ENCODE measurements at places on chromosomes 7 and 10.

DNA sequence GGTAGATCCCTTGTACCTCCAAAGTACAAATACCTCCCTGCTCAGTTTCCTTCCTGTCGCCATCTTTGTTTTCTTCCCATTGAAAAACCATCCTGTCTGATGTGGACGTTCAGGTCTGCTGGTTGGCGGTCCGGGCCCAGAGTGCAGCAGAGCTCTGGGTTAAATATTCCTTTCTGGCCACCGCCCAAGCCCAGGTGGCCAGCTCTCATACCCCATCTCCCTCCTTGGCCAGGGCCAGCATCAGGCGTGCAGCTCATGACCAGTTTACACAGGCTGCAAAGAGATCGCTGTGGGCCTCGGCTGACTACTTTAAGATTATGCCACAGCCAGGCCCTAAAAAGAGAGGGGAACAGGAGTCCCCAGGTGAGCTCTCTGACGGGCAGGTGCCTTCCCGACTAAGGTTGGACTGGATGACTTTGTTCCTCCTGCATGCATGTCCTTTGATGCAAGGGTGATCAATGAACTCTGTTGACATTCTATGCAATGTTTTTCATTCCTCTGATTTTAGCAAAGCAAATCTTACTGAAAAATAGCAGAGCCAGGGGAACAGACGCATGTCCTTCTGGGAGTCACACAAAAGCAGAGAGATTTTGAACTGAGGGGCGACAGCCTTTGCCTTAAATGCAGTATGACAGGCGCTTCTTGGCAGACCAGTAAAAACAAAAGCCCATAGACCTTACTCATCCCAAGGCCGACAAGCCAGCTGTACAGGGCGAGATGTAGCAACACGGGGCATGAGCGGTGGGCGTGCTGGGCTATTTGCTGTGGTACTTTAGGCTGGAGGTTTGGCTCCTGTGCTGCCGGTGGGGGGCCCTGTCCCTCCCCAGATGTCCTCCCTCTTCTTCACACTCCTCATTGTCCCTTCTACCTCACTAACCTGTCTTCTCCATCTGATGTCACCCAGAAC is 33.3 kb upstream of the SH2B2 start:
- no peak for DNase-seq

DNA sequence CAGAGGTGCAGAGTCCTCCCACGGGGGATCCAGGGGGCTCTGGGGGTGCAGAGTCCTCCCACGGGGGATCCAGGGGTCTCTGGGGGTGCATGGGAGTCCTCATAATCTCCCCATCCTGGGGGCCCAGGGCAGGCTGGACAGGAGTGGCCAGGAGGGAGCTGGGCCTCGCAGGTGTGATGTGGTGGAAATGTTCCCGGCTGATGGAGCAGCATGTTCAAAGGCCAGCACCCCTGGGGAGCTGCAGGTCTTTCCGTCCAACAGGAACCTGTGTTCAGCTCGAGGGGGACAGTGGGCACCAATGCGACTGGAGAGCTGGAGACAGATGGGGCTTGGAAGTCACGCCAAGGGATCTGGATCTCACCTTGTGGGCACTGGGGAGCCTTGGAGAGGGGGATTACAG is 38.5 kb upstream of the PSMG3 start:
- no peak for DNase-seq

DNA sequence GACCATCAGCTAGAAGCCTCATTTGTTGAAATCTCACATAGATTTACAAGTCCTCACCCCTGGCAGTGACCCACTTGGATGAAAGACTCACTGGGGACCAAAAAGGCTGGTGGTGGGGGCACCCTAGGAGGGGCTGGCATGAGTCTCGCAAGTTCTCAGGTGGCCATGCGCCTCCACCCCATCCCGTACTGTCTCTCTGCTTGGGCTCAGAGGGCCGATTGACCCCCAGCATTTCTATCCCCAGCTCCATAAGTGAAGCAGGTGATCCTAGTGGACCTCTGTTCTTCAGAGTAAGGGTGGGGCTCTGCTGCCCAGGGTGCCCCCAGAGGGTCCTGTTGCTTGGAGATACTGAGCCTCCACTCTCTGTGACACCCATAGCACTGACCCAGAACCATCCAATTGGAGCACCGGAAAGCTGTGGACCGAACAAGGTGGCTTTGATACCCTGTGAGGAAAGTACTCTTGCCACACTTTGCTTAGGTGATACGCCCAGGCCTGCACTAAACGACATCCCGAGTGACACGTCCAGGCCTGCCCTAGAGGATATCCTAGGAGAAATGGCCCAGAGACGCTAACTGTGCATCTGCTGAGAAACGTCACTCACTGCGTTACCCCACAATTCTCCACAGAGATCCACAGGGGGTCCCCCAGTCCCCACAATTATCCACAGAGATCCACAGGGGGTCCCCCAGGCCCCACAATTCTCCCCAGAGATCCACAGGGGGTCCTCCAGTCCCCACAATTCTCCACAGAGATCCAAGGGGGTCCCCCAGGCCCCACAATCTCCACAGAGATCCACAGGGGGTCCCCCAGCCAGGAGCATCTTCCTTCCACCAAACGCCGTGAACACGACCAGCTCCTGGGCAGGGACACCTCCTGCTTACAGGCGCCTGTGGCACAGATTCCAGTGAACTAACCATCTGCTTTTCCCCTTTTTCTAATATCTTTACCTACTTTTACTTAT is 262.9 kb downstream of the PTPRN2 start:
- no peak for DNase-seq

DNA sequence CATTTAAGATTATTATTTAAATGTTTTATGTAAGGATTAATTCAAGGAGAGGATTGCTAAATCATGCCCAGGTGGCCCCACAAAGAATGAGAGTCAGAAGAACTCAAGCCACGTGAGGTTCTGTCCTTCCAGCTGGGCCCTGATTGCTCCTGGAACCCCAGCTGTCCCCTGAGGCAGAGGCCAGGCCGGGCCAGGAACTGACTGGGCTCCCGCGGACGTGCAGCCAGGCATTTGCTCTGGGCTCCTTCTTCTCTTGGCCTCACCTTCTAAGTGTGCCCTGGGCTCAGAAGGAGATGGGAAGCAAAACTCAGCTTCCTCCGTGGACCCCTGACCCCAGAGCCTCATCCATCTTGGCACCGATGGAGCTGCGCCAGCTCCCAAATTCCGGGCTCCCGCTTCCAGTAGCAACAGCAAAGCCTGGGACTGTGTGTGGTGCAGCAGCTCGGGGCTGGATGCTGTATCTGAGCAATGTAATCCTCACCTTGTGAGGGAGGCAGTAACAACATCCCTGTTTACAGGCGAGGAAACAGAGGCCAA is 250.6 kb upstream of the PPP2R2D start:
- no peak for DNase-seq

GRCh38 chr7:117399820-117400422 is 27.4 kb downstream of the ASZ1 start:
- DNase-seq = no peak

DNA sequence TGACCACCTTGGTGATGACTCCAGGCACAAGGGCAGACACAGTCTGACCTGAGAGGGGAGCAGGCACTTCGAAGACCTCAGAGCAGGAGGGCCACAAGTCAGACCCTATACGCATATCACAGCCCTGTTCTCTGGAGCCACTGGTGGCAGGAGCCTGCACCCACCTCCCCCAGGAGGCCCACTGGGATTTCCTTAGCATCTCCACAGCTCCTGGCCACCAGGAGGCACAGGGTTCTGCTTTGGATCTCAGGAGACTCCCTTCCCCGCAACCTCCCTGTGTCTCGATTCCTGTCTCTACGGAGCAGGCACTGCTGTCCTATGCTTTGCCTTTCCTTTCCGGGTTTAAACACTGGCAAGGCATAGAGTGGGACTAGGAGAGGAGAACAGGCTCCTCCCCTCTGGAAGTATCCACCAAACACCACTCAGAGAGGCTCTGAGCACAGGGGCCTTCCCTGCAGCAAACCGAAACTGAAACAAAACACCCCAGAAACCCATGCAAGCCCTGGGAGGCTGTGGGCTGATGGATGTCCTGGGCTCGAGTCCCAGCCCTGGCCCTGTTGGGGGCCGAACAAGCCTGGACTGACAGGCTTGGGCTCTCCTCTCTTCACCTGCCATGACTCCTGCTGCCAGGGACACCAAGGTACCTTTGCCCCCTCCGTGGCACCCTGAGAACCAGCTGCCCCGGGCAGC is 166.3 kb downstream of the NEURL1 start:
- no peak for DNase-seq

DNA sequence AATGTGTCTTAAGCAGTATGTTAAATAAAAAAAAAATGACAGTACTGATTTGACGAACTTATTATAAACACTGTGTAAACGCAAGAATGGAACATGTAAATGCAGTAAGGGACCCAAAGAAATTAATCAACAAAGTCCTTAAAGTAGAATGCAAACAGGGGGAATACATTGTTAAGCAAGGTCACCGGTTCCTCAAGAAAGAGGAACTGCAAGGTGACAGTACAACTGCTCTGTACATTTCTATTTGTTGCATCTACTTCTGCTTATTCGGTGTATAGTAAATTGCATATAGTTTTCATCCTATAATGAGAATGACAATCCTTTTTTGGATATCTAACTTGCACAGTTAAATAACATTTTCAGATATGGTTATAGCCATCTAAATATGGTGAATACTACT is 387.0 kb upstream of the SEMA3D start:
- DNase-seq = no peak

DNA sequence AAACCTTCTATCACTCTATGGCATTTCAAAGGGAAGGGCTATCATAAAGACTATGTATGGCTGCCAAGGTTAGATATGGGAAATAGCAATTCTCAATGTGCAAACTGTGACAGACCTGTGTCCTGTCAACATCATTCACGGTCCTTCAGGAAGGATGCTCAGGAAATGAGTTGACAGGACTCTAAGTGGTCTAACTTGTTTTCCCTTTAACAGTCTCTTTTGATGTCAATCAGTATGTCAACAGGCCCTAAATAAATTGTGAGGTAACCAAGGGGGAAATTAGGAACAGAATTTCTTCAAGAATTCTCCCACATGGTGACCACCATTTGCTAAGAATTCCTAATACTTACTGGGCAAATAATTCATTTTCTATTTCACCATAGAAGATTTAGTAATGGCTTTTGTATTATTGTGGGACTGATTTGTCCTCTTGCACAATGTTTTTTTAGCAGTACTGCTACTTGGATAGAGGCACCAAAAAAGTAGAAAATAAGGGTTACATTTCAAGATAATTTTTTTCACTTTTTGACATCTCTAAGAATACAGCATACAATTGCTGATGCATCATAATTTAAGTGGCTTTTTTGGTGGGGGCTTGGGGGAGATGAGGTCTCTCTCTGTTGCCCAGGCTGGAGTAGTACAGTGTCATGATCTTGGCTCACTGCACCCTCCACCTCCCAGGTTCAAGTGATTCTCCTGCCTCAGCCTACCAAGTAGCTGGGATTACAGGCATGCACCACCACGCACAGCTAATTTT is 275.8 kb downstream of the CACNA2D1 start:
- no peak for DNase-seq

DNA sequence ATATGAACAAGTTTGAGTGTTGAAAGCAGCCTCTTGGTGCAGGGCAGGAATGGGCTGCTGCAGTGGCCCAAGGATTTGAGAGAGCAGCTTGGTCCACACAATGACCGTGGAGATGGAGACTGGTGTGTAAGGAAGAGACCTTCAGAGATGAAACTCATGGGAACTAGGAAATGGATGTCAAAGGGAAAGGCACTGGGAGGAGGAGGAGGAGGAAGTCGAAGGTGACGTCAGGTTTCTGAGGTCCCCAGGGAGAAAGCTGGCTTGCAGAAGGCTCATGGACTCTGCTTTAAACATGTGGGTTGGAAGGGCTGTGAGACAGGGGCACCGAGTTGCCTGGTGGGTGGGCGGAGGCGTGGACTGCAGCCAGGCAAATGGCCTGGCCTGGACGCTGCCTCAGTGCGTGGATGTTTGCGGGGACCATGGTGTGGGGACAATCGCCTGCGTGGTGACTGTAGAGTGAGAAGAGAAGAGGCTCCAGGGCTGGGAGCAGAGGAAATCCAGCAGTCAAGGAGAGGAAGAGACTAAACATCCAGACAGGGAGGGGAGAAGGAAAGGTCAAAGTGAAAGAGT is 14.6 kb downstream of the C10orf71 start:
- DNase-seq = no peak

GRCh38 chr7:68805159-68805558 is 793.1 kb upstream of the AUTS2 start:
- DNase-seq = no peak

DNA sequence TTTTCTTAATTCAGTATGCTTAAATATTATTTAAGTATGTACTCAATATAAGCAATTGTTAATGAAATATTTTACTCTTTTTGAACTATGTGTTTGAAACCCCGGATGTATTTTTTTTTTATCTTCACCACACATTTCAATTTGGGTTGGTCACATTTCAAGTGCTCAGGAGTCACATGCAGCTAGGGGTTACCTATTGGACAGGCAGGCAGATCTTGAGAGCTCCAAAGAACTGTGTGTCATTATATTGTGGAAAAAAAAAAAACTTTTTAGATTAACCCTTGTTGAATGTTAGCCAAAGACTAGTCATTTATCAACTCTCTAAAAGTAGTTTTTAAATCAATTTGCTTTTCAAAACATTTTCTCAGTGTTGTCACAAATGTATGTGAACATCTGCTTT is 37.2 kb downstream of the IKZF1 start:
- no peak for DNase-seq

DNA sequence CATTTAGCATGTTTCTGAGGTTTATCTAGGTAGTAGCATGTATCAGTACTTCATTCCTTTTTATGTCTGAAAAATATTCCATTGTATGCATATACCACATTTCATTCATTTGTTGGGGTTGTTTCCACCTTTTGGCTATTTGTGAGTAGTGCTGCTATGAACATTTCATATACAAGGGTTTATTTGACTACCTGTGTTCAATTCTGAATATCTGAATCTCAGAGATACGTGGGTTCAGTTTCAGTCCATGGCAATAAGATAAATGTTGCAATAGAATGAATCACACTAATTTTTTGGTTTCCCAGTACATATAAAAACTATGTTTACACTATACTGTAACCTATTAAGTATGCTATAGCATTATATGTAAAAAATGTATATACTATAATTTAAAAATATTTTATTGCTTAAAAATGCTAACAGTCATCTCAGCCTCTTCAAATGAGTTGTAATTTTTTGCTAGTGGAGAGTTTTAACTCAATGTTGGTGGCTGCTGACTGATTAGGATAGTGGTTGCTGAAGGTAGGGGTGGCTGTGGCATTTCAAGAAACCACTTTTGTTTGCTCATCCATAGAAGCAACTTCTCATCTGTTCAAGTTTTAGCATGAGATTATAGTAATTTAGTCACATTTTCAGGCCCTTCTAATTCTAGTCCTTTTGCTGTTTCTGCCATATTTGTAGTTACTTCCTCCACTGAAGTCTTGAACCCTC is 13.9 kb downstream of the PLEKHA1 start:
- no peak for DNase-seq

- DNase-seq = no peak
Measured at GRCh38 chr7:69781412-69781846, 183.2 kb downstream of the AUTS2 start.

GRCh38 chr7:23710000-23710399 is at the start of gene STK31:
Gene STK31, plus strand, starts transcription at chr7:23710219. Its CDS starts 67 bp downstream, at chr7:23710286.
- DNase-seq = no peak

- peak; percentile 53 for DNase-seq
Measured at GRCh38 chr10:43196131-43196980, 58.1 kb downstream of the CSGALNACT2 start.

DNA sequence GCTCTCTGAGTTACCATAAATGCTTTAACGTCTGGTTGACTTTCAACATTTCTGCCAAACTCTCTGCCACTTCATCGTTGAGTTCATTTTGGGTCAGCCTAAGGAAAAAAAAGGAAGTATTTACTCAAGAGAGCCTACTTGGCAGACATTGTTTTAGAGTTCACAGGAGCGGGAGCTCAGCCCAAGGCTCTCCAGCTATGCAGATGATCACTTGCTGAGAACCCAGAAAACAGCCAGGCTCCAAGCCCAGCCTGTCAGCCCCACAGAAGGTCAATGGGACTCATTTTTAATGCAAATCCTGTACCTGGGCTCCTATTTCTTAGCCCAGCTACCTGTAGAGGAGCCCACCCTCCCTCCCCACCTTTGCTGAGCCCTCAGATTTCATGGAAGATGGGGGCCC is 45.5 kb downstream of the NOD1 start:
- no peak for DNase-seq

Measured in left forelimb (tissue), 1 donor.